ENCODE measurements at places on chromosomes 11 and 22.

GRCh38 chr22:28864878-28865596 lies 18.3 kb upstream of the ZNRF3 start:
- no peak for DNase-seq

DNA sequence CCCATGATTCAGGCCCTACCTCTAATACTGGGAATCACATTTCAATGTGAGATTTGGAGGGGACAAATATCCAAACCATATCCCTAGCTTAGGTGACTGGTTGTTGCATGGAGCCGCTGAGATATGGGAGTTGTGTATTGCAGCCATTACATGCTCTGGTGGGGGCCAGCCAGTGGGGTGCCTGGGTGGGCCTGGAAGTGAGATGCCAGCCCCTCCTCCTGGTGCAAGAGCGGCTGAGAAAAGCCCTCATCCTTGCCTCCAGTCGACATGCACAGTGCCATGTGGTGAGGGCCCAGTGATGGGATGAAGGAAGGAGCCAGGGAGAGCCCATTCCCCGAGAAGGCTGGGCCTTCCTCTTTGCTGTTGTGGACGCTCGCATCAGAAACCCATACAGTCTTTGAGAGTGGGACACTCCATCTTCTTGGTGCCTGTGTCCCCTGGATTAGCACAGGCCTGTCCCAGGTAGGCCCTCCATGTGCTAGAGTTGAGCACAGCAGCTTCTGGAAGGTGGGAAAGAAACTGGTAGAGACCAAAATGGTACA lies 1043.0 kb downstream of the TBC1D22A start:
- no peak for DNase-seq

DNA sequence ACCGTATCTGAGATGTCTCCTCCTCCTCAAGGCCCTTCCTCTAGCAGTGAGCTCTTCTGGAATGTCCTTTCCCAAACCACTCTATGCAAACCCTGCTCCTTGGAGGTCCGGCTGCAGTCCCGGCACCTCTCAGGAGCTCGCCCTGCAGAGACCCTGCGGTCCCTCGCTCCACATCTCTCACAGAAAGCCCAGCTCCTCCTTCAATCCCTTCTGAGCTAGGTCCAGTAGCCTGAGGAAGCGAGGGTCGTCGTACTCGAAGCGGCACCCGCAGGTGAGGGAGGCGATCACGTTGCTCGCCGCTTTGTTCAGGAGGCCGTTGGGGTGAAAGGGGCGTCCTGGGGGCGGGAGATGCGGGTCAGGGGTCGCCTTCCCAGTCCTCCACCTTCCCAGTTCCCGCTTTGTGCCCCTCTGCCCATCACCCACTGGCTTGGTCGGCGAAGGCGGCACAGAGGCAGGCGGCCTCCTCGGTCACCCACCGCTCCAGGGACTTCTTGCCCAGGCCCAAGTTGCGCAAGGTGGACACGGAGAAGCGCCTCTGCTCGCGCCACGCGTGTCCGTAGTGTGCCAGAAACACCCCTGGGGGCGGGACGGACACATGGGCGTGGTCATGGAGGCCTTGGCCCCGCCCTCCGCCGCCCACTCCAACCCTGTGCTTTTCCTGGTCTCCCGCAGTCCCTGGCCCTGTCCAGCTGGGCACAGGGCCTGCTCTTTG lies 21.5 kb upstream of the CYP2D6 start:
- DNase-seq, result no peak

DNA sequence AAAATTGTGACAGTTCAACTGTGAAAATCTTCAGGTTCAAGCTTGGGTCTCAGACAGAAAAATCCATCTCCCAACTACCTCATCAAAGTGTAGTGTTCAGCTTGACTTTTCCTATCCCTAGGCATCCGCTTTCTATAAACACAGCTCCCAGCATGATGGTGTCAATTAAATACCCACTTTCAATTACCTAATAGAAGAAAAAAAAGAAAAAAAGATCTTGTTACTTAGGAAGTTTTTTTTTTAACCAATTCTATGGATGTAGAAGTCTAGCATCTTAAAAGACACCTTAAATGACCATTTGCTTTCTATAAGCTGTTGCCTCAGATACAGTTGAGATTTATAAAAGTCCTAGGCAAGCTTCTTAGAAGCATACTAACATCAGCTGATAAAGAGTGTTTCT lies 244.1 kb upstream of the MTNR1B start:
- no peak for DNase-seq

GRCh38 chr11:17266781-17267180 lies 9.8 kb upstream of the NUCB2 start:
- DNase-seq, result no peak

GRCh38 chr11:45289369-45289768 lies 3.2 kb upstream of the SYT13 start:
- no peak for DNase-seq

GRCh38 chr11:77793972-77794371 lies 26.6 kb downstream of the RSF1 start:
- DNase-seq, result no peak

DNA sequence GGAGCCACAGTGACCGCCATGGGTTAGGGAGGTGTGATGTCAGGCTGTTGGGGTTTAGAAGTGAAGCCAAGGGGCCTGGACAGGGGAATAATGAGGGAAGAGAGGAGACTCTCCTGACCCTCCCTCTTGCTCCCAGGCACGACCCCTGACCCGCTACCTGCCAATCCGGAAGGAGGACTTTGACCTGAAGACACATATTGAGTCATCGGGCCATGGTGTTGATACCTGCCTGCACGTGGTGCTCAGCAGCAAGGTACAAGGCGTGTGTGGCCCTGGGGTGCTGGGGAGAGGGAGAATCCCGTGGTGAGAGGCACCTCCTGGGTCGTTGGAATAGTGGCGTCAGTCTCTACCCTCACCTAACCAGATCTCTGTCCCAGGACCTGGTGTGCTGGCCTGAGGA lies 29.5 kb downstream of the TREH start:
- no peak for DNase-seq

DNA sequence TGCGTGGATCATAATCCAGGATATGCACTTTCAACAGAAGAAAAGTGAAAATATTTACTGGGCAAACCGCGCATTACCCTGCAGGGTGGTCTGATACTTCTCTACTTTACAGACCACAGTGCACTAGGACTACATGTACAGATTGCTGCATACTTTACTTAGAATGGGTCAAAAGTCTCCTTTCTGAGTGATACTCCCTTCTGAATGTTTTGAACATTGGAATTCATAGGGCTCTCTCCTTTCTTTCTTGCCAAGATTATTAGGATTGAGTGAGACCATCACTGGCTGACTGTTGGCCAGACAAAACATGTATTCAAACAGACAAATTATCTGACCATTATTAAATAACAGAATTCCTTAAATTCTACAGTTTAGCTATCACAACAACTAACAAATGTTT lies 6.6 kb upstream of the FIBIN start:
- DNase-seq, result no peak

DNA sequence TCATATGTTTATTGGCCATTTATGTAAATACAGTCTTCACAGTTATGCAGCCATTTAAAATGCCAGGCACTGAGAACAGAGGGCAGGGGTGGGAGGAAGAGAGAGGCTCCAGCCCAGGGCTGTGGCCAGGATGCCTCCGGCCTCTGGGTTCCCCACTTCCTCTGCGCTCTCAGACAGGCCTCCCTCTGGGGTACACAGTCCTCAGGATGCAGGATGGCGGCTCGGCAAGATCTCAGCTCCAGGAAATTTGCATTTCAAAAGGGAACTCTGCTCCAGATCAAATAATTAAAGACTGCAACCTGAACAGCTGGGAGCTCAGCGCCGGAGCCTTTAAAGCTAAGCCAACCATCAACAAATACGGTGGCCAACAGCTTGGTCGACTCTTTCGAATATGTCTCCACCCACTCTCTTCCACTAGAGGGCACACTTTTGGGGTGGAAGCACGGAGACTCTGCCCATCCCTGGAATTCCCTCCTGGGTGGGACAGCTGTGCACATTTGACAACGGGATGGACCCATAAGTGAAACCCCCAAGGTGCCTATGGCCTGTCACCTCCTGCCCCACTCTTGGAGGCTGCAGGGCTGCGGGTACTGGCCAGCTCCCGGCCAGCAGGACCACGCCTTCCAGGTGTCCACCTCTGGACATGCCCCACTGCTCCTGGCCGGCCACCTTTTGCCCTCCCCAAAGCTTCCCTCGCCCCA lies 1044.7 kb downstream of the BRD1 start:
- no peak for DNase-seq

DNA sequence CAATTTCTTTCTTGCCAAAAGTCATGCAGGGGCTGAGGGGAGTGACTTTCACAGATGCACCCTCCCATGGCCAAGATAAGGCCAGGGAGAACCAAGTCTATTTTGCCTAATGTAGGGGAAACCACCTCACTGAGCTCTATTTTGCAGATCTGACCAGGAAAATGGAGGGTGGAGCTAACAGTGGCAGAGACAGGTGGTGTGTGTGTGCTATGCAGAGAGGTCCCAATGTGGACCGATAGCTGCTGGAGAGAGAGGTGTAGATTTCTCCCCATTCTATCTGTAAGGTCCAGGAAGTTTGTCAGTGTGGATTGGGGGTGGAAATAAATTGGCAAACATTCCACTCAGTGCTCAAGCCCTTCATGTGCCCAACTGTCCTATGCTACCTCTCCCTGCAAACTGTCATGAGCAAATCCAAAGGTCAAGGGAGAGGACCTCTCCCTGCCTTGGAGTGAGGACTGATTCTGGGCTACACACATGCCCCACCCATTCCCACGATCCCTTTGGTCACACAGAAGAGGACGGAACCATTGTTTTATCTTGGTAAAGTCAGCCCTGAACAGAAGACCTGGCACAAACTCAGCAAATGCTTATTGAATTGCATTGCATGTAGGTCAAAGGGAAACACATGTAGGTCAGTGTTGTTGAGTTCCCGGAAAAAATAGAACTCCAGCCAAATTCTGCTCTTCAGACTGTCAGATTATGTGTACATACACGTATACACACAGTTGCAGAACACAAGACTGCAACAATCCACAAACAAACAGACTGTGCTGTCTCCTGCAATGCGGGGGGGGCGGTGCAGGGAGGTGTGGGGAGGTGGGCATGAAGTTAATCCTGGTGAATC lies 65.9 kb downstream of the C11orf58 start:
- DNase-seq, result no peak

DNA sequence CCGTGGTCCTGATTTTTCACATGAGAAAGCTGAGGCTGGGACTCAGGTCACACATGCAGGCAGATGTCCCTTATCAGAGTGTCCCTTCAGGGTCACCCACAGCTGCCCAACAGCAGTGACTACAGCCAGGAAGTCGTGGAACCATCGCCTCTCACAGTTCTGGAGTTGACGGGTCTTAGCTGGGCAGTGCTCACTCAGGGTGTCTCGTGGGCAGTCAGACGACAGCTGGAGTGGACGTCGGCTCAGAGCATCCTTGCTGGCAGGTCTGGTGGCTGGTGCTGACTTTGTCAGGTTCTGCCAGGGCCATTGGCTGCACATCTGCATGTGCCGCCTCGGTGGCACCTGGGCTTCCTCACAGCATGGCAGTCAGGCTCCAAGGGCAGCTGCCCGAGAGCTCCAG lies 35.6 kb upstream of the TH start:
- DNase-seq, result no peak

GRCh38 chr11:13238879-13239514 lies 38.6 kb upstream of the BMAL1 start:
- DNase-seq, result peak; percentile 54

GRCh38 chr11:109329716-109330115 lies 92.3 kb upstream of the C11orf87 start:
- no peak for DNase-seq

DNA sequence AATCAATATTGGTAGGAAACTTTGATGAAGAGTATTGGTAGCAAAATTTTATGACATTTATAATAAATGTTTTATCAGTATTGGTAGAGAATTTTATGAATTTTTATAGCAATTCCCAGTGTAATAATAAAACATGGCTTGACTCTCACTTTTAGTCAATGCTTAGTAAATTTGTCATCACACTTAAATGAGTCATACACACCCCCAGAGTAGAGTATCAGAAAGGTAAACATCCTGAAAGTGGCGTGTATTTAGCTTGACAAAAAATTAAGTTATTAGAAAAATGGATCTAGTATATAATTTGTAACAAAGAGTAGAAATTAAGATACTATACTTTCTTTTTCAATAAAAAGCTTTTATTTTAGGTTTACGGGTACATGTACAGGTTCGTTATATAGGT lies 2.6 kb downstream of the MS4A3 start:
- DNase-seq, result peak; percentile 18

GRCh38 chr11:130504317-130504716 lies 55.9 kb downstream of the ADAMTS15 start:
- no peak for DNase-seq
